Activated naive CD4-positive, alpha-beta T cell treated with anti-CD3 and anti-CD28 coated beads, Interleukin-2, amount 10 ng/mL, durations not matched to agents 5 hours and 36 hours (primary cell): ENCODE measurements at places on chromosomes 5 and 9. TPM values are rescaled to one million over a fixed set of nuclear protein-coding genes. Genes with fewer than 3 reads are reported as not detected.

PCDHB8 gene
- total RNA-seq: not detected

HNRNPH1 gene
- 883 TPM for total RNA-seq

CCDC183 gene
- total RNA-seq: 0.76 TPM

SPINK1 gene
- not detected for total RNA-seq

TMEM171 gene
- not detected for total RNA-seq

FOXD4L3 gene
- total RNA-seq: not detected

CTXN3 gene
- total RNA-seq: not detected
